ENCODE measurements at places on chromosomes 3 and 15.

DNA sequence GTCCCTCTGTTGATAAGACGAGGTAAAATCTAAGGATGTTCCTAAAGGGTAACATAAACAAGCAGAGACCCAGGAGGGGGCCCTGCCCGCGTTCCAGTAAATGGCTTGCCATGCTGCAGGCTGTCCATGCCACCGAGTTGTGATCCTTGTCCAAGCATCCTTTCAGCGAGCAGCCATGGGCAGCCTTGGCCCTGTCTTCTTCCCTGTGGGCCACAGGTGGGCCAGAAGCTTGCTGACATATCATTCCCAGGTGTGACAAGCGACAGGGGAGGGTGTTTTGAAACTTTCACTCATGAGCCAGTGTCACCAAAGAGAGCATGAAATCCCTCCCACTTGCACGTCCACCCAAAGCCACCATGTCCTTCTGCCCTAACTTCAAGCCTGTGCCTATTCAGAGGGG, 53.7 kb downstream of the PCSK6 start:
- DNase-seq: no peak

GRCh38 chr15:68286256-68286655, 8.7 kb downstream of the FEM1B start:
- DNase-seq: no peak

GRCh38 chr15:82910721-82911120, 41.8 kb downstream of the HOMER2 start:
- no peak for DNase-seq

DNA sequence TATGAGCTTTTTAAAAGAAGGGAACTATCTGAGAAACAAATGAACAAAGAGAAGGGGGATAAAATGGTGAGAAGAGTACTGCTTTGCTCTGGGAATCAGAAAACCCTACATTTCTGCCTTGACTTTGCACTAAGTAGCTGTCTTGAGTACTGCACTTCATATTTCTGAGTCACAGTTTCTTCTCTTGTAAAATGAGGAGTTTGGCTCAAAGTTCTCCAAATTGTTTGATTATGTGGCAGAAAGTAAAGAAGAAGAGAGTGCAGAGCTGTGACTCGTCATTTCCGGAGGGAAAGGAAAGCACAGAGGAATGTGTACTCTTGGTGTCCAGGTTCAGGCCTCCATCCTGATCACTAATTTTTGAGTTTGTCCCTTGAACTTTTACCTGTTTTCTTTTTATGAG, 54.7 kb downstream of the TP63 start:
- DNase-seq: no peak

Measured in tibial artery (tissue), 4 donors.